ENCODE measurements at places on chromosomes 1 and 21. TPM values are rescaled to one million over a fixed set of nuclear protein-coding genes. Genes with fewer than 3 reads are reported as not detected.
A peak's percentile ranks its signal among the peaks of the same experiment; 100 is the strongest.

- DNase-seq = no peak
- H3K27me3 ChIP-seq = no peaks in the 10 kb centered on the region
- peaks cover 22% of the 10 kb centered on the region for H3K36me3 ChIP-seq
- no peak overlapping the region for H3K4me3 ChIP-seq
- no peak overlapping the region for H3K27ac ChIP-seq
Observed at GRCh38 chr1:63628607-63629006, 35.4 kb downstream of the PGM1 start.

GRCh38 chr1:53959664-53960250 is 13.6 kb downstream of the LRRC42 start:
- peaks cover 19% of the 10 kb centered on the region for H3K4me1 ChIP-seq
- no peak overlapping the region for H3K4me3 ChIP-seq
- no peak overlapping the region for H3K27ac ChIP-seq
- peaks cover 19% of the 10 kb centered on the region for H3K36me3 ChIP-seq
- H3K27me3 ChIP-seq = no peaks in the 10 kb centered on the region

- H3K36me3 ChIP-seq = no peaks in the 10 kb centered on the region
- no peaks in the 10 kb centered on the region for H3K27me3 ChIP-seq
- H3K4me3 ChIP-seq = no peak overlapping the region
- no peak for DNase-seq
- peaks cover 11% of the 10 kb centered on the region for H3K4me1 ChIP-seq
Observed at GRCh38 chr1:23927097-23927496, 13.9 kb upstream of the CNR2 start.

- no peak for DNase-seq
- no peaks in the 10 kb centered on the region for H3K27me3 ChIP-seq
- 0 out of 2 replicates have a peak, but pooled peaks cover 6% of the 10 kb centered on the region for H3K4me1 ChIP-seq
Observed at GRCh38 chr1:22832414-22832786, 121.8 kb downstream of the EPHB2 start.

- no peak overlapping the region for H3K4me3 ChIP-seq
- peak; percentile 2 for DNase-seq
- H3K27ac ChIP-seq = no peak overlapping the region
- H3K27me3 ChIP-seq = no peaks in the 10 kb centered on the region
Observed at GRCh38 chr1:69305621-69306020, 262.1 kb upstream of the LRRC7 start.

The RUNX1 gene
- 4.4 TPM for total RNA-seq

Measured in HepG2 (cell line).